ENCODE measurements at places on chromosomes 3 and 15.

GRCh38 chr15:77697893-77698292, 65.2 kb upstream of the LINGO1 start:
- DNase-seq: no peak

GRCh38 chr15:28110481-28110881, 11.4 kb upstream of the OCA2 start:
- DNase-seq: no peak

- DNase-seq: no peak
These were observed 83.8 kb downstream of the SMAD3 start for GRCh38 chr15:67149068-67149772.

DNA sequence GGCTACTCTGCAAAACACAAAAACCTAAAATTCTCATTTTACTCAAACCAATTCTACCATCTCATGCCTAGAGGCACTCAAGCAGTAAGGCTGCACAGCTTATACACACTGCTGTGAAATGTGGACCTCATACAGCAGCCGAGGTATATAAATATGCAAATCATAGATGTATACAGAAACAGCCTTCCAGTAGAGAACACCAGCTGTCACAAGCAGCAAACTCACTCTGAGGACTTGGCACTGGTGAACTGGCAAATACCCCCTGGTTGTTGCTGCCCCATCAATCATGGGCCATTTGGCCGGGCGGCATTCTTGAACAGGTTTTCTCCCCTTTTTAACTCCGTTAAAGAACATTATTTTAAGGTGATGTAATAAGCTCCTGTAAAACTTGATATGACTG, 378.0 kb downstream of the LSAMP start:
- DNase-seq: no peak

DNA sequence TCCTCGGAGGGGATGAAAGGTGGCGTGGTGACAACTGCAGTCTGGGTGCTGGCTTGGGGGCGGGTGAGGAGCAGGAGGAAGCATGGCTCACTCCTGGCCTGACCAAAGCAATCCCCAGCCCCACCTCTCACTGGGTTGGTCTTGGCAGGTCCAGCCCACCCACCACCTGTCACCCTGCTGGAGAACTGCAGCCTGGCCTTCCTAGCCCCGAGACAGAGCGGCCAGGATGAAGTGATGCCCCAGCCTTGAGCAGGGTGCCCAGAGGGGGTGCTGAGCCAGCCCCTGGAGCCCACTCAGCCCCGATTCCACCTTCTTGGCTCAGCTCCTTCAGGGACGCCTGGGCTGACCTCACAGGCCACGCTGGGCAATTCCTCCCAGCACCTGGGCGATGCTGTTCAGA, 89.9 kb downstream of the IQSEC1 start:
- DNase-seq: no peak

- DNase-seq: no peak
These were observed 53.8 kb upstream of the PIK3CB start for GRCh38 chr3:138888560-138888959.

DNA sequence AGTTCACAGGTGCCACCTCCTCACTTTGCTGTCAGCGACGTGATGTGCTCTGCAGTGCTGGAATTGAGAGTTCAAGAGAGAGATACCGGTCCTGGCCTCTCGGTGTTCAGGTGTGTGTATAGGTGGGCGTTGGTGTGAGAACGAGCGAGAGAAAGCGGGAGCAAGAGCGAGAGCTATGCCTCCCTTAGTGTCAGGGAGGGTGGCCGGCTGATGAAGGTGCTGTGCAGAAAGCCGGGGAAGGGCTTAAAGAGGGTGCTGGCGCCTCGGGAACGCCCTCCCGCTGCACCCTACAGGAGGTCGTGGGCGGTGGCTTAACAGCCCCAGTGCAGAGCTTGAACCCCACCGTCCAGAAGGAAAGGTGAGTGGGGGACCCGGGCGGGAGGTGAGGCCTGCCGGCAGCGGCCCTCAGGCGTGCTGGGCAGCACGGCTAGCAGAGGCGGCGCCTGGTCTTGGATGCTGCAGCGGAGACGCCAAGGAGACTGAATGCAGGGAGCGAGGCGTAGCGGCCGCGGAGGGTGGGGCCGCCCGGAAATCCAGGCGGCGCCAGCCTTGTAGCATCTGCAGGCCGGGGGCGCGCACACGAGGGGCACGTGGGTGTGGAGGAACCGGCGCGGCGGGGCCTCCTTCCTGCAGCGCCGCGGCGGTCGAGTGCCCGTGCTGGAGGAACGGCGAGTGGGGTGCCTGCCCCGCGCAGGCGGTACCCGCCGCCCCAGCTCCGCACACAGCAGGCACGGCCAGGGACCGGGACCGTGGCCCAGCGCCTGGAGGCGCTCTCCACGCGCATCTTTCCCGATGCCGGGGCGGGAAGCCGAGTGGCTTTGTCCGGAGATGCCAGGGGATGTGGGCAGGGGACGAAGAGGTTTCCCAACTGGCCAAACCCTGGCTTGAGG, 246.8 kb upstream of the TOPAZ1 start:
- DNase-seq: no peak

DNA sequence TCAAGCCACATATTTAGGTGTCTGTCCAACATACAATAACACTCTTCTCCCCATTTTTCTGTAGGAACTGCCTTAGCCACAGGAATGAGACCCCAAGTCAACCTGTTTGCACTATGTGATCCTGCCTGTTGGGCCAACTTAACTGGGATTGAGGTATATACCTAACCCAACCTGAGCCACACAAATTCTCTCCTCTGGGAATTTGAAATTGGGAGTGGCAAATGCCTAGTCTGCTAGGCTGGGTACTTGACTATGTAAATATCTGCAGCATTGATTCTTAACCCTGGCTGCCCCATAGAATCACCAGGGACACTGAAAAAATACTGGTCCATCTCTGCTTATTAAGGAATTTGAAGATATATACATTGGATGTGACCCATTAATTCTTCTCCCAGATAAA, 35.2 kb upstream of the TNIK start:
- DNase-seq: no peak

- no peak for DNase-seq
These were observed 72.8 kb downstream of the KLF15 start for GRCh38 chr3:126284258-126284904.

GRCh38 chr3:173037840-173038483, 103.1 kb downstream of the SPATA16 start:
- DNase-seq: no peak

DNA sequence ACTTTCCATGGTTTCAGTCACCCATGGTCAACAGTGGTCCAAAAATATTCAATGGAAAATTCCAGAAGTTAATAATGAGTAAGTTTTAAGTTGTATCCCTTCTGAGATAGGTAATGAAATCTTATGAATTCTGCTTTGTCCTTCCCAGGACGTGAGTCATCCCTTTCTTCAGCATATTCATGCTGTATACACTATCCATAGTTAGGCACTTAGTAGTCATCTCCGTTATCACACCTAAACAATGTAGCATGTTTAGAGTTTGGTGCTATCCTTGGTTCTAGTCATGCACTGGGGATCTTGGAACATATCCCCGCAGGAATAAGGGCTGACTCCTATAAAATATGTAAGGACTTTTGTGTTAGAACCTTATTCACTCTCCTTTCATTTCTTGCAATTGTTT, 153.2 kb downstream of the UNC13C start:
- no peak for DNase-seq

DNA sequence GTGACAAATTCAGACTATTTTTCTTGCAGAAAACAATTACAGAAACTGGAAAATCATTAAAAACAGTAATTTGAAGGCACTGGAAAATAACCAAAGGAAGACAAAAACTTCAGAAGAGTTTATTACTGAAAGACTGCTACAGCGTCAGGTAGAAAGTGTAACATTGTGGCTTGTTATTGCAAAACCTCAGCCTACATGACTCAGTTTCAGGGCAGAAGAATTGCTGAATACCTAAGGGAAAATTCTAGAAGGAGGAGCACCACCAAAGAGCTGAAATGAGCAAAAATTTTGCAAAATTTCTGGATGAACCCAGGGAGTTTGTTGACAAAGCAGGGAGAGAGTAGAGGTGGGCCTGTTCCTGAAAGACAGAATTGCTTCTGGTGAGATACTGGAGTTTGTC, 219.6 kb downstream of the C3orf38 start:
- no peak for DNase-seq

DNA sequence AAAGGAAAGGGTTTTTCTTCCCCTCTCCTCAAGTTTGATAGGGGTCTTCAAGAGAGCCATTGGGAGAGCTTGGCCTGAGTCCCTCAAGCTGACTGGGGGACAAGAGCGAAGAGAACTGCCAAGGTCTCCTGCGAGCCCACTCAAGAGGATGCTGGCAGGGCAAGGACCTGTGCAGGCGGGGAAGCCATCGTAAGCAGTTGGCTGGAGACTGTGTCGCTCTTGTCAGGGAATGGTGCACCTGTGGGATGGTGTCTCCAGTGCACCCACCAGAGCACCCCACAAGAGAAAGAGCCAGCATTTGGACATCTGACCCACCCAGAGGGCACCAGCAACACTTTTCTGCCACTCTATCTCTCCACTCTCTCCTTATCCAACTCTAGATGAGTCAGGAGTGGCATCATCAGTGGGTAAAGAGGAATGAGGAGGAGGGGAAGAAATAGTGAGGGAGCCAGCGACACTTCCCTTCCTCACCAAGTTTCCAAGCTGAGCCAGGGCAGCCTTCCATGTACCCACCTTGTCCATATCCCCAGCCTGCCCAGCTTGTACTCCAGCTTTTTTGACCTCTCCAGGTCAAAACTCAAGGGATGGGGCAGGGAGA, 13.6 kb upstream of the XIRP1 start:
- DNase-seq: no peak

DNA sequence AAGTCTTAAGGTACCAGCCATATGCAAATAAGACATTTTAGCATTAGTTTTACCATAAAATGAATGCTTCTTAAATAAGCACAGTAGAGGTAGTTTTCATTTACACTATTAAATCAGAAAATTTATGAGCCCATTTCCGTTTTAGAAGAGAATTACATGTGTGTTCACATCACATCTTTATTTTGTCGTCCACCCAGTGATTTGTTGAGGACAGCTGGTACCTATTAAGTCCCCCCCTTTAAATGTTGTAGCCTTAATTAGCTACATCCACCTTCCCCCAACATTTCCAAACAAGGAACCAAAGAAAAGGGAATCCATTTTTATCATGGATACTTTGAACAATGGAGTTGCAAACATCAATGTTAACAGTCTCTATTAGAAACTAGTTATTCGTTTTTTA, 6.8 kb downstream of the IL17RD start:
- DNase-seq: no peak
